SIG-M5 (cell line): ENCODE measurements at places on chromosomes 5 and 9.

DNA sequence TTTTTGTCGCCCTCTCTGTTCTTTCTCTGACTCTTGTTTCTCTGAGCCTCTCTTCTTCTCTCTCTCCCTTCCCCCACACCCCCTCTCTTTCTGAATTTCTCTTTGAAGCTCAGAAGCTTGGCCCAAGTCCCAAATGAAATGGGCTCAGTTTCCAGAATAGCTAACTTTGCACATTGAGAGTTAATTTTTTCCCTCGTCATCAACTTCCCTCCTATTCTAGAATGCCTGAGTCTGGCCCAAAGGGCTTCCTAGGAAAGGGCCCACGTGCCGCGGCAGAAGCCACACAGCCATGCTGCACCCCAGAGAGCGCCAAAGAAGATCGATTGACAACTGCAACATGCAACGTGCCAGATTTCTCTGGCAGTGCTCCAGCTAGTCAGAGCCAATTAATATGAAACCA lies 588.8 kb upstream of the KLF4 start:
- no peak for DNase-seq

- DNase-seq, result no peak
Measured at GRCh38 chr9:98285446-98285845, 30.0 kb upstream of the TBC1D2 start.

- no peak for DNase-seq
Measured at GRCh38 chr9:98678244-98678842, 30.4 kb downstream of the GABBR2 start.

DNA sequence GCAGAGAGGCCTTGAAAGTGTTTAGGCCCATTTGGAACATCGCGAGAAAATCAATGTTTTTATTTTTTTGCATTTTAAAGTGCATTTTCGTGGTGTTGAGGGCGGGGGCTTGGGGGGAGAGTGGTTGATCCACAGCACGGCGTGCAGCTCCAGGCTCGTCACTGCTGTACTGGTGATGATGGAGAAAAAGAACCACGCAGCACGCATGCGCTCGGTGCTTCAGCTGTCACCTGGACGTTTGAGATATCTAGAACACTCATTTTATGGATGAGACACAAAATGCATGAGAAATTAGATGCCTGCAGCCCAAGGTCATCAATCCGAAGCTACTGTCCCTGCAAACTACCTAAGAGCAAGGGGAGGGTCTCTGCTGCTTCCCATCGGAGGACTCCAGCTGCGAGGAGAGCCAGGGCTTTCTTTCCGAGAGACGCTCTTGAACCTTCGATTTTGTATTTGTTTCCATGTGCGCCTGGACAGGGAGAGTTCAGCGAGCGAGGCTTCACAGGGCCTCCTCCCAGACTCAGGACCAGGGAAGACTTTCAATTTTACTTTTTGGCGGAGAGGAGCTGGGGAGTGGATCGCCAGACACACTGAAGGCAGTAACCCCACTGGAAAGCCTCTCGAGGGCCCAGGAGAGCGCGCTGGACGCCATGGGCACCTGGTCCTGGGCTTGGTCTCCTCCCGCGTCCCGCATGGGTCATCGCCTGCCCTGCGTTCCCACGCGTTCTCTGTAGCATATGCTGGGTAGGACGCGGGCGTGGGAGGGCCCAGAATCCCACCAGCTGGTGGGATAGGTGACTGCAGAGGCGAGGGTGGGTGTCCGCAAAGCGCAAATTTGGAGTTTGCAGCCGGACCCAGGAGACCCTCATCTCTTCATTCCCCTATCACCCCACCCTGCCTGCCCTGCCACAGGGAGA lies 2.5 kb downstream of the DMRT2 start:
- no peak for DNase-seq

GRCh38 chr5:58183786-58184085 lies 276.1 kb downstream of the PLK2 start:
- DNase-seq, result no peak

DNA sequence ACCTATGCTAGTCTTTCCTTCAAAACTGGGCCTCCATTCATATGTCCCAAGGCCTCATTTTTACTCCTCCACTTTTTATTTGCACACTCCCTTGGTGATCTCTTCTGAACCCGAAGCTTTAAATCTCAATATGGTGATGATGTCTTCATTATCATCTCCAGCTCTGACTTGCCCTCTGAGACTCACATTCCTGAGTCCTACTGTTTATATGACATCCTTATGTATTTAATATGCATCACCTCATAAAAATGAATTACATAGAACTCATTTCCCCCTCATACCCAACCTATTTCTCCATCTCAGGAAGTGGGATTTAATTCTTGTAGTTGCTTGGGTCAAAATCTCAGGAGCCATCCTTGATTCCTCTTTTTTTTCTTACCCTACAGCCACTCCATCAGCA lies 473.0 kb downstream of the EBF1 start:
- DNase-seq, result no peak

GRCh38 chr5:112847306-112847705 lies 13.8 kb upstream of the SRP19 start:
- no peak for DNase-seq

GRCh38 chr5:62326702-62327101 lies 20.7 kb downstream of the KIF2A start:
- no peak for DNase-seq

GRCh38 chr5:98585661-98586310 lies 187.7 kb upstream of the RGMB start:
- no peak for DNase-seq

DNA sequence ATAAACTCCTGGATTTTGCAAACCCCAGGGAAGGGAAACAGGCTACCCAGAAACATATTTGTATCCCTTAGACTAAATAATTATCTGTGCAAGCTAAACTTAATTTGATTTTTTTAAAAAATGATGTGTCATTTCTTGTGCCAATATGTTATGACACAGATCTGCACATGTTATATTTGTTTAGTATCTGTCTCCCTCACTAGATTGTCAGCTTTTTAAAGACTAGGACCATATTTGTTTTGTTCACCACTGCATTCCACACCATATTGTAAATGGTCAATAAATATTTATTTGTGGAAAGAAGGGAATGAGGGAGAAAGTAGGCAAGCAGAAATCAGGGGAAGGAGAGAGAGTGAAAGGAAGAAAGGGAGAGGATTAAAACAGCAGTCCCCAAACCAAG lies 143.3 kb upstream of the TNPO1 start:
- no peak for DNase-seq

DNA sequence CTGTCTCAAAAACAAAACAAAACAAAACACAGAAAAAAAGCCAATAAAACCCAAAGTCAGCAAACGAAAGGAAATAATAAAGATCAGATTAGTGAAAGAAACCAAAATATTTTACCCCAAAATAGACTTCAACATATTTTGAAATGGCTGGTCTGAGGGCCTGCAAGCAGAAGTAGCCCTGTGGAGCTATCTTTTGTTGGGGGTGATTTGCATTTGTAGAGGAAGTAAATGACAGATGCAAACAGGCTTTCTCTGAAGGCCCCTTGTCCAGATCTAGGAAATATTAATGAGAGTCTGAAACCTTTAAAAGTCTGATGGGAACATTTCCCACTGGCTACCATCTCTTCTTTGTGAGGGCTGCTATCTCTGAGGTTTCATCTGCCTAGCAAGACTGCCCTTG lies 74.0 kb downstream of the GCNT4 start:
- DNase-seq, result no peak

- no peak for DNase-seq
Measured at GRCh38 chr5:50550267-50550666, 109.2 kb upstream of the EMB start.

DNA sequence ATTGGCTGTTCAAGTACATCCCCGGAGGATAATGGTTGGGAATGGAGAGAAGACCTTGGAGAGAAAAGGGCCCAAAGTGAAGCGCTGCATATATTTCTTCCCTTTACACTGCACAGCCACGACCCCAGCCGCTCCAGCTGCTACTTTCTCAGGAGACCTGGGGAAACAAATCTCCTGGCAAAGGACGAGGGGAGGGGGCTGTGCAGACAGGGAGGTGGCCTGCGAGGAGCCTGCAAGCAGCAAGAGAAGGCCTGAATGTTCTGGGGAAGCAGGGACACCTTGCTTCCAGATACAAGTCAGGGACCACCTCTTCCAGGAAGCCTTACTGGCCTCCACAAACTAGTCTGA lies 739 bp upstream of the PDLIM4 start:
- no peak for DNase-seq

- no peak for DNase-seq
Measured at GRCh38 chr5:146426853-146427618, 20.1 kb upstream of the TCERG1 start.

DNA sequence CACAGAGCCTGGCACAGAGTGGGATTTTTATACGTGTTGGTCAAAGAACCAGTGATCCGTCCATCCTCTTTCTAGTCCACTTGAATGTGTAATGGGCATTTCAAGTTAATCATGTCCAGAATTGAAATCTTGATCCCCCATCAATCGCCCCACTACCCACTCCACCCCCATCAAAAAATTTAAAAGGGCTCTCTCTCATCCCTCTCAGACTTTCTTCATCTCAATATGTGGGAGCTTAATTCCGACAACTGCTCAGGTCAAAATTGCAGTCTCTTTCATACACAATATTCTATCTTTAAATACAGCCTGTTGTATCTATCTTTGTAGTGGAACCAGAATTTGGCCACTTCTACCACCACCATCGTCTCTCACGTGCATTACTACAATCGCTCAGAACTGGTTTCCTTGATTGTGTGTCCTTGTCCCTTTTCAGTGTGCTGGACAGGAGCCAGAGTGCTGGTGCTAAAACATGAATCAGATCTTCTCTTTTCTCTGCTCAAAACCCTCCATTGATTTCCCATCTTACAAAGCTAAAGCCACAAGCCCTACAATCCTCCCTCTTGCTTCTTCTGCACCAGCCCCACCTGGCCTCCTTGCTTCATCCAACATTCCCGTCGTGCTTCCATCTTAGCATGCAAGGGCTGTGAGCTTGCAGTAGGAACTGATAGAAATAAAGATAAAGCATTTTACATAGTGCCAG lies 786 bp upstream of the KIF3A start:
- DNase-seq, result no peak

DNA sequence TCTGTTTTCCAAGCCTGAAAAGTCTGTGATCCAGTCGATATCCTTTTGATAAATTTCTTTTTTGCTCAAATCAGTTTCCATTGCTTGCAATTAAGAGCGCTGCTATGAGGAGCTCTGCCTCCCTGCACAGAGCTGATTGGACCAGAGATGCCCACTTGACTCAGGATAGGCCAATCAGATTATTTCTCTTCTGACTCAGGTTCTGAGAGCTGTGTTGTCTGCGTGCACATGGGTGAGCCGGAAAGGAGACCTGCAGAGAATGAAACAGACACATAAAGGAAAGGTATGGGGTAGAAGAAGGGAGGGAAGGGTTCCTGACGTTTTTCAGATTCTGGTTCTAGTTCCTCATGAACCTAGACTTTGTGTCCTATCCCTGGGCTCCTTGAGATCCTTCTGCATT lies 15.8 kb upstream of the FABP6 start:
- no peak for DNase-seq

- DNase-seq, result no peak
Measured at GRCh38 chr9:114065304-114065703, 12.8 kb downstream of the AMBP start.

GRCh38 chr9:129669141-129669718 lies 3.8 kb downstream of the PRRX2 start:
- no peak for DNase-seq

GRCh38 chr5:140041492-140042392 lies 1.4 kb downstream of the NRG2 start:
- DNase-seq, result no peak
